ENCODE measurements at places on chromosomes 4 and X.
A peak's percentile ranks its signal among the peaks of the same experiment; 100 is the strongest.

GRCh38 chr4:35734381-35735098 lies 509.8 kb downstream of the ARAP2 start:
- DNase-seq: no peak

DNA sequence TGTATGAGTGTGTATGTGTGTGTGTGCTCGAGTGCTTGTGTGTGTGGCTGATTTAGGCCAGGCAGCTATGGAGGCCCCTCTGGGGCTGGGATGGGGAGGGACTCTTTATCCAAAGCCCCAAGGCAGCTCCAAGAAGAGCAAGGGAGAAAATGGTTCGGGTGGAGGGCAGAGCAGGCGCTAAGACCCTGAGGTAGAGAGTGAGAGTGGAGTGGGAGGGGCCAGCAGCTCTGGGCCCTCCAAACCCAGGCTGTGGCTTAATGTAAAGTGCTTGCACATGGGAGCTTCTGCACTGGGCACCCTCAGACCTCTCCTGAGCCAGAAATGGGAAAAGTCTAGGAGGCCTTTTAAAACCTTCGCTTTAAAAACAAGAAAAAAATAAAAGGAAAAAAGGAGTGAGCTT lies 233.5 kb upstream of the PSAPL1 start:
- DNase-seq: no peak

GRCh38 chrX:104310090-104310489 lies 55.4 kb upstream of the ESX1 start:
- peak; percentile 60 for DNase-seq

DNA sequence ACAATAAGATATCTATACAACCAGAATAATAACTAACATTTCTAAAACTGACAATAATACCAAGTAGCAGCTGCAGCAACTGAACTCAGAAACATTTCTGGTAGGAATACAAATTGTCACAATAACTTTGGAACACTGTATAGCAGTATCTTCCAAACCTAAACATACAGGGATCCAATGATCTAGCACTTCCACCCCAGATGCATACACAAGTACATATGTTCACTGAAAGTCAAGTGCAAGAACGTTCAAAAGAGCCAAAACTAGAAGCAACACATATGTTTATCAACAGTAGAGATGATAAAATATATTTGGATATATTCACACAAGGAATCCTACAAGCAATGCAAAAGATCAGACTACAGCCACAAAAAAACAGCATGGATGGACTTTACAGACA lies 46.2 kb downstream of the MAPK10 start:
- DNase-seq: no peak

GRCh38 chr4:163693776-163694175 lies 199.3 kb downstream of the TMA16 start:
- DNase-seq: peak; percentile 80

DNA sequence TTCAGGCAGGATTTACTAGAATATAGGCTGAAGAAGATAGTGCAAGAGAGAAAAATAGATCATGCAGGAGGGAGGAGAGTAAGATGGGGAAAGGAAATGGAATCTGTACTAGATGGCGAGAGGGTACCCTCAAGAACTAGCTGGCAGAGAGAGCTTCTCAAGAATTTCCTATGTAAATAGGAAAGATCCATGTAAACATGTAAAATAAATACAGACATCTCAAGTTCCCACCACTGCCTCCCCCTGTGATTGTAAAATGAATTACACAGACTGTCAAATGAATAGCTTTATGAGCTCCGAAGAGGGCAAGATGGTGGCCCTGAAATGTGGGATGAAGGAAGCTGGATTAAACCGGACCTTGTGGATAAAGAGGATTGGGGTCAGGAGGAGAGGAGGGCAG lies 178.0 kb downstream of the PALLD start:
- no peak for DNase-seq

- DNase-seq: peak; percentile 65
Measured at GRCh38 chrX:20481632-20482031, 214.9 kb upstream of the RPS6KA3 start.

DNA sequence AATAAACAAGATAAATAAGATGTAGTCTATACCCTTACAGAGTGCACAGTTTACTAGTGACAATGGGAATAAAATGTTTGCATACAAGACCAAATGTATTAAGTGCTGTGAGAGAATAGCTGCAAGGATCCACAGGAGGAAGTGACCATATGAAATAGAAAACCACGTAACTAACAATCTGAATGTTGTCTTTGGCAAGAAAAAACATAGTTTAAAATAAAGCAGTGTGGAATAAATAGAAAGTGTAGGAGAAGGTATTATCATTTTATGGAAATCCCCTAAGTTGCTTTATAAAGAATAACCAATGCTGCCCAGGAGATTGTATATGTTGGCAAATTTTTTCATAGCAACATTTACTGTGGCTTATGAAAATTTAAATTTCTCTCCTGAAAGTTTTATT lies 116.1 kb downstream of the PCDH7 start:
- DNase-seq: no peak

GRCh38 chr4:185830263-185830994 lies 18.4 kb upstream of the SORBS2 start:
- DNase-seq: no peak

DNA sequence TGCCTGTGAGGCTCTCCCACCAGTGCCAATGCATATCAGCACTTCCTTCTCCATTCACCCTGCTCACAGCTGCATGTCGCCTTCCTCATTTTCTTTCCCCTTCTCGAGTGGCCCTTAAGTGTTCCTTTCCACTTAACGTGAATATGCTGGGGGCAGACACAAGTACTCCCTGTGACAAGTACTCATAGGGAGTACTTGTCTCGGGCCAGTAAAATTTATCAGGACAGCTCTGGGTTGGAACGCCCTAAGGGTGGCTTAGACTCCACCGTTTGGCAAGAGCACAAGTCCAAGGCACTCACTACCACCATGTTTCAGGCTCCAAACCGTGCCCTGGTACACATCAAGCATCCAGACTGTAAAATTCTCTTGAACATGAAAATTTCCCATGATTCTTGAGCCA lies 3.9 kb upstream of the LDOC1 start:
- DNase-seq: no peak

DNA sequence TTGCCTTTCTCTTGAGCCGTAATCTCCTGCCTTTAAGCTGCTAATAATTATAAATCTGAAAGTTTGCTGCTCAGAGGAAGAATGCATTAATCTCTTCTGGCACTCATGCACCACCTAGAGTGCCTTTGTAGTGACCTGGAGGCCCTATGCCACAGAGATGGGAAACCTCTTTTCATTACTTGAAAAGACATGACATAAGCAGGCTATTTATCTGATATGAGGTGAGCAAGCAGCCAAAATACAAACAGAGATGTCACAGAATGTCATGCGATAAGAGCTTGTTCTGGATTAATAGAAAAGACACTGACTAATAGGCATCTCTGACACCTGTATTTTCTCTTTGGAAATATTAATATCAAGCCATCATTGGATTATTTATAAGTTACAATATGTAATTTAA lies 42.3 kb downstream of the GABRB1 start:
- DNase-seq: no peak

GRCh38 chr4:174134361-174134760 lies 149.1 kb downstream of the FBXO8 start:
- no peak for DNase-seq

DNA sequence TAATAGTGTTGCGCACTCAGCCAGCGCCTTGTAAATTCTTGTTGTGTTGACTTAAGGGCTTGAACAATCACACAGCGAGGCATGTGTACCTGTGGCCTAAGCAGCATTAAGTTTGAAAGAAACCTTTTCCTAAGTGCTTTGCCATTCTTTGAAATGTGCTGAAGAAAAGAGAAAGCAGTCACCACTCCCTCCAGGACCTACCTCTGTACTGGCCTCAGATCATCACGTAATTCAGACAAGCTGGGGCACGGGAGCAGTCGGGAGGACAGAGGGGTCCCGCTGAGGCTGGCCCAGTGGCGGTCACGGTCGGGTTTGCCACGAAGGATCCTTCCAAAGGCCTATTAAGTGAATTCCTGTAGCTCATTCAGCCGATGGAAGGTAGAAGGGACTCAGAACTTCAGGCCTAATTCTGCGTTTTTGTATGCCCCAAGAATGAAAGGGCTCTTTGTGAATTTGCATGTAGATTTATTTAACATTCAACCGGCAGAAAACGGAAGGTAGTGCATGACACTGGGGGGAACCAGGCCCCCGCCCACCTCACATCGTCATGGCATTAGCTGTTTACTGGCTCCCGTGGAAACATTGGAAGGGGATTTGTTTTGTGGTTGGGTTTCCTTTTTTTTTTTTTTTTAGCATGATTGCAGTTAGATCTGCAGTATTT lies 106.3 kb downstream of the TRAPPC11 start:
- no peak for DNase-seq

DNA sequence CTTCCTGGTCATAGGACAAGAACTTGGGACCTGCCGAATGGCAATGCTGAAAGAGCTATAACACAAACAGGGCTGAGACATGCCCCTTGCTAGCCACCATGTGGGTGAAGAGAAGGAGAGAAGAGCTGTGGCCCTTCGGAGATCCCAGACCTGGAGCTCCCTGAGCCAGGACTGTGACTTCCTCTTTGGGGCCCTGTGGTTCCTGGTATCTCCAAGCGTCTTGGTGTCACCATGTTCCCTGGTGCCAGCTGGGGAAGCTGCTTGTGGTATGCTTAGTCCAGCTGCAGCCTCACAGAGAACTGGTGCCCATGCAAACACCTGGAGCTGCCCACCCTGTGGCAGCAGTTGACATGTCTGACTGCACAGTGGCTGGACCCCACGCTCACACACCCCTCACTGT lies 68.5 kb downstream of the NDNF start:
- DNase-seq: no peak

DNA sequence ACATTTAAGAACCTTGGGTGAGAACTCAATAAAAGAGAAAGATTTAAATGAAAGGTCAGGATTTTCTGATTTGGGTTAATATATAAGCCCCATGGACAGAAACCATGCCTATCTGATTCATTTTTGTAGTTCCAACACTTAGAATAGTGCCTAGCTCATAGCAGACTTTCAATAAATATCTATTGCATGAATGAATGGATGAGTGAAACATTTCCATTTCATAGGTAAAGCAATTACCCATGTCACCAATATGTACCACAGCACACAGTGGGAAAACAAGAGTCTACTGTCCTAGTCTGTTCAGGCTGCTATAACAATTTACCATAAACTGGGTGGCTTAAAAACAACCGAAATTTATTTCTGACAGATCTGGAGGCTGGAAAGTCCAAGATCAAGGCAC lies 63.9 kb upstream of the PTPN13 start:
- no peak for DNase-seq

DNA sequence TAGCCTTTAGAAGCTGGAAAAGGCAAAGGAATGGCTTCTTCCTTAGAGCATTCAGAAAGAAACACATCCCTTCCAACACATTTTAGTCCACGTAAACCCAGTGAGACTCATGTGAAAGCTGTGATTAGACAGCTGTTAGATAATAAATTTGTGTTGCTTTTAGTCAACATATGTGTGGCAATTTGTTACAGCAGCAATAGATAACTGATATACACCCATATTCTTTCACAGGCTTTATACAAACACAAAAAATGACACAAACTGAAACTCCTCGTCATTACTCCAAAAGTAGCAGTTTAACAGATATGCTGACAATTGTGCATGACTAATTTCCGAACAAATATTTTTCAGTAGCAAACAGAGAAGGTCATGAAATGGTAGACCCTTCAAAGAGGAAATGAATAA lies 65.3 kb downstream of the ANTXR2 start:
- DNase-seq: no peak

GRCh38 chrX:105564501-105564900 lies 257.8 kb upstream of the NRK start:
- peak; percentile 90 for DNase-seq

- DNase-seq: peak; percentile 67
Measured at GRCh38 chrX:111170017-111170416, 74.0 kb downstream of the PAK3 start.

DNA sequence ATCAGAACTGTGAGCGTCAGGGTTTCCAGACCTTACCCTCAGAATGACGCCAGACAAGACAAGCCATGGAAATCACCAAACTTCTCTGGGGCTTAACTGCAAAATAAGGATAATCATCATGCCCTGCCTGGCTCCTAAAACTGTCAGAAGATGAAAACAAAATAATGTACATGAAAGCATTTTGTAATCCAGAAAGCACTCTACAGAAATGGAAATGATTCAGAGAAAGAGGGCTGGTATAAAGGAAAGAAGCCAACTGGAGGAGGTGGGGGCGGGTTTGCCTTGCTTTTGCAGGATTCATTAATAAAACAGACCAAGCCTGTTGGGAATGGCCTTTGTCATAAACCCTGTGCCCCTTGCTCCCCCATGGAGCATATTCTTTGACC lies 47.3 kb downstream of the SEPSECS start:
- peak; percentile 33 for DNase-seq

DNA sequence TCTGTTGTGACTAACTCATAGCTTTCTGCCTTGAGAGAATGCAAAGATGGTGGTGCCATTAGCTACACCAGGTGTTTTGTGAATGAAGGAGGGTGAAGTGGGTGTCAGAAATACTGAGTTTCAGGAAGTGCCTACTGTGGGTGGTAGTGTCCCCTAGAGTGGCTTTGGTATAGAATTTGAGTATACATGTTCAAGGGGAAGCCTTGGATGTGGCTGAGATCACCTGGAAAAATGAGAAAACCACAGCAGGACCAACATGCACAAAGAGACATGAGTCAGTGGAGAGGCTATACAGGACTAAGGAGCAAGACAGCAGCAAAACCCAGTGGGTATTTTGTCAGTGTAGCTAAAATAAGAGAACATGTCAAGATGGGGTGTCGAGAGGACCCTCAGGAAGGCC lies 204.3 kb upstream of the TBL1X start:
- DNase-seq: no peak
